ENCODE measurements at places on chromosomes 5 and 9. TPM values are rescaled to one million over a fixed set of nuclear protein-coding genes. Genes with fewer than 3 reads are reported as not detected.

DNA sequence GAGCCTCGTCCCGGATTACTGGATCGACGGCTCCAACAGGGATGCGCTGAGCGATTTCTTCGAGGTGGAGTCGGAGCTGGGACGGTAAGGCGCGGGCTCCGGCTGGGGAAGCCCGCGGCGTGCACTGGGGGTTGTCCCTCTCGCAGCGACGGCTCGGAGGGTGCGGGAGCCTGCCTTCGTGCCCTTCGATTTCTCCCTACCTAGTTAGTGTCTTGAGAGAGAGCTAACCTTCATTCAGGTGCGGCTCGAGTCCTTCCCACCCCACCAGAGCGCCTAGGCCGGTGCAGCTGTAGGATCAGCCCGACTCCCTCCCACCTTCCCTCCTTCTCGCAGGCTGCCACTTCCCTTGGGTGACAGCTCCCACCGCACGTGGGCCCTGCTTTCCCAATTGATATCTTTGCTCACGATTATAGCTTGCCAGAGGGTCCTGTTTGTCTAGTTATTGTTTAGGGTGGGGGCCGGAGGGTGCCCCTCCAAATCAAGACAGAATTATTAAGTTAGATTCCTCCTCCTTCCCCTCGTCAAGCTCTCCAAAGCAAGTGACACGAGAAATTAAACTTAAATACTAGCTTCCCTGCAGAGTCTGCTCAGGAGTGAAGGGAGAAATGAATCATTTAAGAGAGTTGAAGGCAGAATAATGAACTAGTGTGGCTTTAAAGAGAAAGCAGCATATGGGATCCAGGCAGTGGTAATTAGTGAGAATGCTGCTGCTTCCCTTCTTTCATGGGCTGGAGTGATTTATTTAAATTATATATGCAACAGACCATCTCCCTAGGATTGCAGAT is 569 bp downstream of the CAMK4 start:
- peak; percentile 11 for DNase-seq

- no peak for DNase-seq
These were observed 467.0 kb downstream of the NTRK2 start for GRCh38 chr9:85136507-85136906.

- DNase-seq = no peak
These were observed 23.7 kb downstream of the MAN2A1 start for GRCh38 chr5:109713453-109713852.

- DNase-seq = no peak
These were observed 212.0 kb downstream of the BRINP1 start for GRCh38 chr9:119157196-119157595.

- DNase-seq = no peak
These were observed 82.3 kb downstream of the SLC1A3 start for GRCh38 chr5:36688722-36689121.

GRCh38 chr5:114332925-114333324 is 28.9 kb upstream of the KCNN2 start:
- DNase-seq = no peak

DNA sequence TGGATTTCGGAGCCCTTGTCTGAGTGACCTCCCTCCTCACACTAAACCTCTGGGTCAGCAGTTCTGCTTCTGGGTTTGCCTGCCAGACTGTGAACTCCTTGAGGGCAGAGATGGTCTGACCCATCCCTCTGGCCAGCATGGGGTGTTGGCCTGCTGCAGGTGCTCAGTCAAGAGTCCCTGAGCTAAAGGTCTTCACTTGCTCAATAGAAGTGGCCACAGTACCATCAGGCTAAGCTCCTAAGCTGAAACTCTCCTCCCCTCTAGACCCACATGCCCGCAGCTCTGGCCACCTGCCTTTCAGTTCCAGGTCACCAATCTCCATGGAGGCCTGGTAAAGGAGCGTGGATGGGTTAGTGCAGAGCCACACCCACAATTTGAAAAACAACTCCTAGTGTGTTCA is 316.6 kb downstream of the SPOCK1 start:
- DNase-seq = no peak

DNA sequence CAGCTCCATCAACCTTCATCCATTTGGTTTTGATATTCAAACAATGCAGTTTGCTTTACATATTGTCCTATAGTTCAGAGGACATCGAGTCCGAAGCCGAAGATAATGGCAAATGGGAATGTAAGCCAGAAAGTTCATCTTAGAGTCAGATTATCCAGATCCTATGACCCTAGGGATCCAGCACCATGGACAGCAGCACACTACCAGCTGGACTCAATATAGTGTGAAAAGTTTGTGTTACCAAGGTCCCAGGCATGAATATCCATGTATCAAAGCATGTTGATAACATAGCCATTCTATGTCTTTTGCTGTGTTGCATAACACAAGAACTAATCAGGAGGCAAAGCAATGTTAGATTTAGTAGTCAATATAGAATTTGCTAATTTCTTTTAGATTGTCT is 46.3 kb downstream of the FSTL4 start:
- no peak for DNase-seq

DNA sequence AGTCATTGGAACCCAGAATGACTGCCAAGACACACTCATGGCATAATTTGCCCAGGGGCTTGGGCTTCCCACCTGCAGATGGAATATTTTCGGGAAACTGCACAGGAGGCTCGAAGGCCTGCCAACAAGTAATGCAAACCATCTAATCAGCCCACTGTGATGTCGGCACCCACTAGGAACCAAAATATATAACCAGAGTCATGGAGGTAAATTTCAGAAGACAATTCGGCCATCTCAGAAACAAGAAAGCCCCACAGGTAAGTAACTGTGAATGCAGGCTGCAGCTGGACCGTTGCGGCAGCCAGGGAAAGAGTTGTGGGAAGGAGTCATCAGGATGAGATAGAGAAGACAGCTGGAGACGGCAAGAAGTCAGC is 264.4 kb downstream of the SYK start:
- no peak for DNase-seq

DNA sequence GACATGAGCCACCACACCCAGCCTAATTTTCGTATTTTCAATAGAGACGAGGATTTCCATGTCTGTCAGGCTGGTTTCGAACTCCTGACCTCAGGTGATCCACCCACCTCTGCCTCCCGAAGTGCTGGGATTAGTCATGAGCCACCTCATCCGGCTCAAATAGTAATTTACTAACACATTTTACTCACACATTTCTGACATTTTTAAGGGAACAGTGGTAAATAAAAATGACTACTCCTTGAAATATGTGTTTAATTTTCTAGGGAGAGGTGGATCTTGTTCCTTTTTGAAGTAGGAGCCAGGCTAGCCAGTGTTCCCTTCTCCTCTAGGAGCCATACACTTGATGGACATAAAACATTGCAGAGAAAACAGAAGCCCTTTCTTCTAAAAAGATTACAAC is 55.2 kb upstream of the ERBIN start:
- no peak for DNase-seq

DNA sequence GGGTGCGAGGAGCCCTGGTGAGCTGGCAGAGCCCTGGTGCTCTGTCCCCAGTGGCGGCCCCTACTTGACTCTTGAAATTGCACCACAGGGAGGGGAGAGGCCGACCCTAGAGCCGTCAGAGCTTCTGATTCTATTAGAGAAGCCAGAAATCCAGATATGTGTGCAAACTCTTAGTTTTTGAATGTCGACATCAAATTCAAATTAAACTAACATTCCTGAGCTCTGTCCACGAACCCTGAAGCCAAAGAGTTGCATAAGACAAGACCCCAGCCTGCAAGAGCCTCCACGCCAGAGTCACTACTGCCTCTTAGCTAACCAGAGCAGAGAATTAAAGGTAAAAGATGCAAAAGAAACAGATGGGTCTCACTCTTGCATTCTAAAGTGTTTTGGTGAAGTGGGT is 29.8 kb upstream of the MSX2 start:
- DNase-seq = no peak

DNA sequence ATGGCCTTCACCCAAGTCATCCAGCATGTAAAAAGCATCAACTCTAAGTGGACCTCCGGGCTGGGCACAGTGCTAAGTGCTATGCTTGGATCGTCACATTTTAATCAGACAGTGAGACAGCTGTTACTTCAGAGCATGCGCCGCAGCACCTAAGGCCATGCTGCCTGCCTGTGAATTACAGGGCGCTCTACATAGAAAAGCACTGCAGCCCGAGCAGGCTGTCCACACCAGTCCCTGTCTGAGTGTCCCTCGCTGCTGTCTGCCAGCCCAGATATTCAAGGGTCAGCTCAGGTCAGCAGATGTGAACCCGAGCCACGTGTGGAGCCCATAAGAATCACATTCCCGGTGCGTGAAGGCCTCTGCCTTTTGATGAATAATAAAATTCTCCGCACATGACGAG is 37.1 kb downstream of the AK8 start:
- DNase-seq = no peak

DNA sequence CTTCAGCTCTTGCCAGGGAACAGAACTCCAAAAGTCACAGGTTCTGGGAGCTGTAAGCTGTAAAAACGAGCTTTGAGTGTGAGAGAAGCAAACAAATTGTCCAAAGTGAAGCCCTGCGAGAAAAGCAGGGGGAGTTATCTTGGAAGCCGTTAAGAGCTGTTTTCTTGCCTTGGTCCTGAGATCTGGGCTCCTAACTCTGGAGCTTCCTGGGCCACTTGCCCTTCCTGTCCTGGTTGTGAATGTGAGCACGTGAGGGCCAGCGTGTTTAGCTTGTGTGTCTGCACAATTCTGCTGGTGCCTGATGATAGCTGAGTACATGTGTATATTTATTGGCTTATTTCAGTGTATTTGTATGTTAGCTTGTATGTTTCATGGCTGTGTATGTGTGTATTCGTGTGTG is 40.5 kb downstream of the DAB2IP start:
- no peak for DNase-seq

EXOSC3 gene
- total RNA-seq = 32.3 TPM

ARL14EPL gene
- total RNA-seq = not detected

SARDH gene
- 4.6 TPM for total RNA-seq

SPINK4 gene
- total RNA-seq = not detected

TIMD4 gene
- total RNA-seq = 8.0 TPM

GFPT2 gene
- 15.9 TPM for total RNA-seq

ECM2 gene
- total RNA-seq = 7.6 TPM

CANX gene
- 824 TPM for total RNA-seq
